ENCODE measurements at places on chromosomes 12 and 14.

DNA sequence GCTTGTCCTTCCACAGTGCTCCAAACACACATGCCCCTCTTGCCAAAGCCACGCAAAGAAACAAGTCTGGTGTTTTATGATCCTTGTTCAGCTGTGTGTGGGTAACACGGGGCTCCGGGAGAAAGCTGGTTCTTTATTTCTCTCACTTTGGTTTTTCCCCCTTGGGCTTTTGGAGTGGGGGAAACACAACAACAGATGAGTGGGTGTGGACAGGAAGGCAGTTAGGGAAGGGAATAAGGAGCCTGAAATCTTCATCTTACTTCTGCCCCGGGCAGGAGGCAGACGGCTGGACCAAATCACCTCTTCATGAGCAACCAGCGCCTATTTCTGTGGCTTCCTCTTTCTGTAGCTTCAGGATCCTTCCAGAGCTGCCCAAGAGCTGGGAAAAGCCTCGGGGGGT, 218.5 kb downstream of the PHETA1 start:
- DNase-seq, result no peak

DNA sequence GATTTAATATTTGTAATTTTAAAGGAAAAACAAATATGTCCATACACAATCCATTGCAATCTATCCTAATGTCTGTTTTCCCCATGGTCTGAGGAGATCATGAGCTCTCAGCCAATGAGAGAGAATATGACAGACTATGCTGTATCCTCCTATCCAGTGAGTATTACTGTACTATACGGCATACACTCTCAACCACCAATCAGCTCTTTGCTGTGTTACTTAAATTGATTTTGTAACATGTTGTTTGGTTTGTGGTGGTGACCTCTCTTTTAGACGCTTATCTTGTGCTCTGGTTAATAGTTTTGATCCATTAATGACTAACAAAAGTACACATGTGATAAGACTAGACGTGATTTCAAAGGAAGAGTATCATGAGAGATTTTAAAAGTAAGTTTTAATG, 231.5 kb upstream of the FOXN3 start:
- no peak for DNase-seq

- no peak for DNase-seq
Measured at GRCh38 chr14:102750376-102750775, 26.9 kb upstream of the TRAF3 start.

GRCh38 chr14:38420048-38420447, 164.2 kb upstream of the CLEC14A start:
- no peak for DNase-seq

GRCh38 chr12:10235761-10236631, 23.3 kb downstream of the GABARAPL1 start:
- no peak for DNase-seq

GRCh38 chr12:86948851-86949250, 692.7 kb upstream of the MGAT4C start:
- DNase-seq, result no peak

DNA sequence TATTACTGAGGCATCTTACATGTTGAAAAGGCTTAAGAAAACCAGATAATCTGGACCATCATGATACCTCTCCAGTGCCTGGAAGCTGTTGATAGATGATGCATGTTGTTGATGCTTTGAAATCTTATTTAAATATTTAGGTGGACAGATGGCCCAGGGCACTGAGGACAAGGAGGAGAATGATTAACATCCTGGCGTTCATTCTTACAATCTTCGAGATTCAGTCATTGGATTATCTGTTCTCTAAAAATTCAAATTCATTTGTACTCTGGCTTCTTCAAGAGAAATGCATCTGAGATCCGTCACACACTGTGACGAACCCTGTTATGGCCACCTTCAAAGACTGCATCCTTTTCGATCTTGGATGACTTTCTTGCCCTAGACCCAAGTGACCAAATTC, 121.3 kb upstream of the IGF1 start:
- DNase-seq, result no peak

Data from cortex of kidney (tissue), 1 donor.